ENCODE measurements at places on chromosomes 2 and 18. TPM values are rescaled to one million over a fixed set of nuclear protein-coding genes. Genes with fewer than 3 reads are reported as not detected.

The GKN2 gene
- total RNA-seq = 0.36 TPM

- DNase-seq = no peak
Observed at GRCh38 chr2:228657807-228658402, 476.4 kb upstream of the SPHKAP start.

The CRYBA2 gene
- total RNA-seq = not detected

DNA sequence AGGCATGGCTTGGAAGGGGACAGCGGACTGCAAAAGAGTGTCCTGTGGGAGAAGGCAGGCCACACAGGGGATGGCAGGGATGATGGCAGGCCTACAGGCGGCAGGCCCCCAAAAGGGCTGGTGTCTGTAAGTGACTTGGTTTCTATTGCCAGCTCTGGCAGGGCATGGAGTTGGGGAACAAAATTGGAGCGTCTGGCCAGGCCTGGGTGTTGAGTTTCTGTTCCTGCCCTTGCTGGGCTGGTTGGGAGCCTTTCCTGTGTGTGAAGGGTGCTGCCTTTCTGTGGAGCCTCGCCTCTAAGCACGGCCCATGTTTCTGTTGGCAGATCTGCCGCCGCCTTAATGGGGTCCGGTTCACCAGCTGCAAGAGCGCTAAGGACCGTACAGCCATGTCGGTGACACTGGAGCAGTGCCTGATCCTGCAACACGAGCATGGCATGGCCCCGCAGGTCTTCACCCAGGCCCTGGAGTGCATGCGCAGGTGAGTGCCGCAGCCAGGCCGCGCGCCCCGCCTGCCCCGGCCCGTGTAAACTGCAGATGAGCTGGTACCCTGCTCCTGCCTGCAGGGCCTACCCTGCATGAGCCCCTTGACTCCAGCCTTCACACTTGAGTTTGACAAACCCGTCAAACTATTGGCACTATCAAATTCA is 31.5 kb downstream of the COA5 start:
- no peak for DNase-seq

- no peak for DNase-seq
Observed at GRCh38 chr2:128367601-128368359, 49.1 kb upstream of the HS6ST1 start.

DNA sequence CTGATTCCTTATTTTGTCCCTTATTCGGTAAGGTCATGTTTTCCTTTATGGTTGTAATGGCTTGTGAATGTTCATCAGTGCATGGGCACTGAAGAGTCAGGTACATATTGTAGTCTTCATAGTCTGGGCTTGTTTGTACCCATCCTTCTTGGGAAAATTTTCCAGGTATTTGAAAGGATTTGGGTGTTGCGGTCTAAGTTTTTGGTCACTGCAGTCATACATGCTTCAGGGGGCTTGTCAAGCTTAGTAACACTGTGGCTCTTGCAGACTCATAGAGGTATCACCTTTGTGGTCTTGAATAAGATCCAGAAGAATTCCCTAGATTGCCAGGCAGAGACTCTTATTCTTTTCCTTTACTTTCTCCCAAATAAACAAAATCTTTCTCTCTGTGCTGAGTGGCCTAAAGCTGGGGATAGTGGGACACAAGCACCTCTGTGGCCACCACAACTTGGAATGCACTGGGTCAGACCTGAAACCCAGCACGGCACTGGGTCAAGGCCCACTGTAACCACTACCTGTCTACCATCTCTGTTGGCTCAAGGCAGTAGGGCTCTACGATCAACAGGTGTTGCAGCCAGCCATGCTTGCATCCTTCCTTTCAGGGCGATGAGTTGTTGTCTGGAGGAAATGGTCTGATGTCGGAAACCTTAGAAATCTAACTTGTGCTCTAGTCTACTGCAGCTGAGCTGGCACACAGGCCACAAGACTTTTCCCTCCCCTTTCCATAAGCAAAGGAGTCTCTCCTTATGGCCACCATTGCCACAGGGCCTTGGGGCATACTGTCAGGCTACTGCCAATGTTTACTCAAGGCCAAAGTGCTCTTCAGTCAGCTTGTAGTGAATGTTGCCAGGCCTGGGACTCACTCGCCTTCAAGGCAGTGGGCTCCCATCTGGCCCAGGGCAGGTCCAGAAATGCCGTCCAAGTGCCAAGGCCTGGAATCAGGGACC is 21.5 kb downstream of the IL1RN start:
- no peak for DNase-seq
